Left renal cortex interstitium (tissue), 4 donors: ENCODE measurements at places on chromosomes 13 and 19. TPM values are rescaled to one million over a fixed set of nuclear protein-coding genes. Genes with fewer than 3 reads are reported as not detected.

CD37 gene
- 36.2 TPM for polyA plus RNA-seq

UBE2L5 gene
- 0.66 TPM for polyA plus RNA-seq

CDX2 gene
- not detected for polyA plus RNA-seq

ZNF443 gene
- 9.2 TPM for polyA plus RNA-seq

TMEM38A gene
- polyA plus RNA-seq = 8.9 TPM

SOX1 gene
- polyA plus RNA-seq = not detected

LILRA6 gene
- 0.66 TPM for polyA plus RNA-seq

MBD3L2 gene
- not detected for polyA plus RNA-seq

BRSK1 gene
- 16.0 TPM for polyA plus RNA-seq

TINCR gene
- polyA plus RNA-seq = 0.62 TPM

ZNF429 gene
- polyA plus RNA-seq = 33.7 TPM

ZNF324 gene
- 11.7 TPM for polyA plus RNA-seq

DNA sequence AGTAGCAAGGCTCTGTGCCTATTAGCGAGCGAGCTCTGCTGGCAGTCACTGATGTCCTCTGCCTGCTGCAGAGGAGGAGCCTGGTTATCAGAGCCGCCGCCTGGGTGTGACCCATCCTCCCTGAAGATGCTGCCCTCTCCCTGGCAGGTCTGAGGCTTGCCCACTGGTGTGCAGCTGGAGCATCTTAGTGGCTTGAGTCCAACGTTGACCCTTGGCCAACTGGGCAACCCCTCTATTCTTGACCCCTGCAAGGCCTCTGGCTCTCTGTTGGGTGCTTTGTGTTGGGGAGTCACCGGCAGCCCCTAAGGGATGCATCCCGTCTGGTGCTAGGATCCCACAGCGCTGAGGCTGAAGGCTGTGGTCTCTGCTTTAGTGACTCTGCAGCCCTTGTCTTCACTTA, 277.9 kb upstream of the SOX1 start:
- no peak for DNase-seq

GRCh38 chr13:105220881-105221280, 1314.6 kb downstream of the EFNB2 start:
- DNase-seq = no peak

GRCh38 chr13:48580896-48581295, 48.0 kb upstream of the RCBTB2 start:
- no peak for DNase-seq

- no peak for DNase-seq
Measured at GRCh38 chr13:50712456-50712855, 131.0 kb downstream of the DLEU7 start.

DNA sequence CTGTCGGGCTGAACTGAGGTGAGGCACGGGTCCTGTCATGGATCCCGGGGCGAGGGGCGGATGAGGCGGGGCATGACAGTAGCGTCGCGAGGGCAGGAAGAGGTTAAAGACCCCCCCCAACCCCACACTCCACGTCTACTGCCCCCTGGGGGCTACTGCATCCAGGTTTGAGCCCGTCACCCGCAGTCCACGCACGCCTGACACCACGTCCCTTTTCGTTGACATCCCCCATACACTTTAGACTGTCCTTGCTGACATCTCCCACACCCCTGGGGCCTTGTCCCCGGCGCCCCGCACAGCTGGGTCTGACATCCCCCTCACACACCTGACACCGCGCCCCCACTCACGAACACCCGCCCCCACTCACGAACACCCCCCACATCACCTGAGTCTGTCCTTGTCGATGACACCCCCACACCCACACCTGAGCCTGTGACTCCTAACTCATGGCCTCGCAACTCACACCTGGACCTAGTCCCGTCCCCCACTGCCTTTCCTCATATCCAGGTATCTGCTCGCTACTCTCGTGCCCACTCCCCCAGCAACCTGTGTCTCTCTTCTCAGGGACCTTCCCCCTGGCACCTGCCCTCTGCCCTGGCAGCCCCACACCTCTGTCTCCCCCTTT, 416 bp downstream of the SLC25A42 start:
- DNase-seq = no peak

DNA sequence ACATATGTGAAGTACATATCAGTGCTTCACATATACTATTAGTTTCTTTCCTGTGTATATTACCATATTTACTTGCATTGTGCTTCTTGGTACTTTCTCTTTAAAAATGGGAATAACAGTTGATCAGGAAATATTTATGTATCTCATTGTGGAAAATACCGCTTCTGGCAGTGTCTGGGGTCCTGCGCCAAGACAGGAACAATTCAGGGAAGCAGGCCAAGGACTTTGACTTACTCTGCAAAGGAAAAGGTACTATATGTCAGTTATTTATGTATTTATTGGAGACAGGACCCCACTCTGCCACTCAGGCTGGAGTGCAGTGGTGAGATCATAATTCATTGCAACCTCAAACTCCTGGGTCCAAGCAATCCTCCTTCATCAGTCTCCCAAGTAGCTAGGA, 57.7 kb upstream of the NBEA start:
- no peak for DNase-seq

DNA sequence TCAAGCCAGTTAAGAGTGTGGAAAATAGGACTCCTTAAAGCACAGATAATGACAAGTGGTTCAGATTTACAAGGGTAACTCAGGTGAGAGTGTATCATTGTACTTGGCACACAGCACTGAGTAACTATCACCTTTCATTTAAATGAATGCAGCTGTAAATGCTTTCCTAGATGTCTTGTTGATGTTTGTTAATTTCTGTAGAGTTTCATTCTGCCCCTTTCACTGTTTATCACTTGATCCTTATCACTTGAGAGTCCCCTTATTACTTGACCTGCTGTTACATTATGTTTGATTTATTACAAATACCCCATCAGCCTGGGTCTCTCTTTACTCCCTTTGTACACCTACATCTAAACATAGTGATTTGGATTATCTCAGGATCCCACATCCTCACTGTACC, 38.1 kb upstream of the ZNF527 start:
- DNase-seq = no peak

DNA sequence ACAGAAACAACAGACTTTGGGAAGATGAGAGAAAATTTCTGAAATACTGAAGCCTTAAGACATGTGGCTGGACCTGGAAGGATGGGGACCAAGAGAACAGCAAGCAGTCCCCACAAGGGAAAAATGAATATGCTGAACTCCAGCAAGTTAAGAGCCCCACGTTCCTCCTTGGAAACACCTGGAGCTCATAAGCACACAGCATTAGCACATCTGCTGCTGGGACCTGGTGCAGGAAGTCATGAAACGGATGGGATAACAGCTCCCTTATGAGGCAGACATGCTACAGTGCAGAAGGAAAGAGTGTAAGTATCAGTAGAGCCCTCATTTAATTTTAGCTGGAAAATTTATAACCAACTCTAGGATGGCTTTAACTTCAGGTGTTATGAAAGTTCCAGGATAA, 67.3 kb downstream of the SLC15A1 start:
- no peak for DNase-seq

DNA sequence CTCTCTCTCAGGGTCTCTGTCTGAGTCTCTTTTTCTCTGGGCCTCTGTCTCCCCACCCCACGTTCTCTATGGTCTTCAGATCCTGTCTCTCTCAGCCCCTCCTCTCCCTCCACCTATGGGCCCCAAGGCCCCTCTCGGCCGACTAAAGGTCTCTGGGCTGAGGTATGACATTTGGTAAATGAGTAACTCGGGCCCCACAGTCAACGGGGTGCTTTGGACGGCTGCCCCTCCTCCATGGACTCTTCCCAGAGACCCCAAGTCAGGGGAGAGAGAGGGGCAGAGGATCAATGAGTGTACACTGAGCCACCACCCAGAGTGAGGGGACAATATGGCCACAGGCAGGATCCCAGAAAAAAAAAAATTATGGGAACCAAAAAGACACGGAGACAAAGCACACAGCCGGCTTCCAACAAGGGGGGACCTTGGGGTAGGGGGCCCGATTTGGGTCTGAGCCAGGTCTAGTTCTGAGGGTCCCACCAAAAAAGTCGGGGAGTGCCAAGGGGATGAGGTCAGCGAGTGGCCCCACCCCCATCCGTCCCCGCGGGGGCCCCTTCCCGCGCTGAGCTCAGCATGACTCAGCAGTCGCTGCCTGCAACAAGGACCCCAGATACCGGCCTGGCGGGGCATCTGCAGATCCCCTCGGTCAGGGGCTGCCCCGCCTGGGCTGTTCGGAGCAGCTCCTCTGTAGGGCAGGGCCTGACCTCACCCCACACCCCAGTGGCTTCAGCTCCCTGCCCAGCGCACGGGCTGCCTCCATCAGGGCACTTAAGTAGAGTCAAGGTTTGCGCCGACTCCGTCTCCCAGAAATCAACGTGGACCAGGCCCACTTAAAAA, 1.5 kb upstream of the FTL start:
- no peak for DNase-seq

GRCh38 chr19:13012690-13013608, 17.7 kb downstream of the NFIX start:
- no peak for DNase-seq

DNA sequence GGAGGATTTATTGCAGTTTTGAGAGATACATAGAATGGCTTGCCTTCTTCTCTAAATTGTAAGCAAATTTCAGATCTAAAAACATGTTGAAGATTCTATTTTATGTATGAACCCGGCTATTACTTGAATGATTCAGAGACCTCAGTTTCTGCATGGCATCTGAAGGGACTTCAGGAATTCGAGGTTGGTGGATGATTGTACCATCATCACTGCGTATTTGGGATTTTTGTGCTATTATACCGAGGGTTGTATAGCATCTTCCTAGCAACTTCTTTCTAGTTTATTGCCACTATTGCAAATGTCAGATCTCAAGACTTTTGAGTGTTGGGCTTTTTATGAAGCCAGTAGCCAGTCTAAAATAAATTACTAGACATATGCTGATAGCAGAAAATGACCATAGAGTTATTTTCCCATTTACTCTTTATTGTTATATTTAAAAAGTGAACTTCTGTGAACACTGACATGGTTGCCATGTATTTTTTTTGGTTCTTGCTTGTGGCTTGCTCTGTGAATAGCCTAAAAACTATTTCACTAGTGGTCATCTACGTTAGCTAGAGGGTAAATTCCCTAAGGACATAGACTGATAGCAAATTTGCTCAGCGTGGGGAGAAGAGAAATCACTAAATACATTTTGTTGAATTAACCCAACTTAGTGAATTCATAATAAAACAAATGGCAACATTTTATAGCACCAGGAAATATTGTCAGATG, 70.6 kb upstream of the KLF12 start:
- DNase-seq = no peak

DNA sequence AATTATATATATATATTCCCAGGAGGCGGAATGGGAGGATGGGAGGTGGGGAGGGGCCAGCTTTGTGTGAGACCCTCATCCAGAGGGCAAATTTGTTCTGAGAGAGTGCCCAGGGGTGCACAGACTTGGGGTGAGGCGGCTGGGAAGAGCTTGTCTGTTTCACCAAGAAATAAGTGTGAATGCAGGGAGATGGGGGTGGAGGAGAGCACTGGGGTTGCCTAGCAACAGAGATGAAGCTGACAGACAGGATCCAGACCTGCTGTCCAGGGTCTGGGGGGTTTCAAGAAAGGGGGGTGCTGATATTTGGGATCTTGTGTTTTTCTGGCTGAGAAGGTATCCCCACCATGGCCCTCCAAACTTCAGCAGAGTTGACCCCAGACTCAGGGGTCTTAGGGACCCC, 18.6 kb upstream of the TNFAIP8L1 start:
- no peak for DNase-seq

GRCh38 chr19:51766461-51766860, 5.5 kb downstream of the FPR2 start:
- no peak for DNase-seq

DNA sequence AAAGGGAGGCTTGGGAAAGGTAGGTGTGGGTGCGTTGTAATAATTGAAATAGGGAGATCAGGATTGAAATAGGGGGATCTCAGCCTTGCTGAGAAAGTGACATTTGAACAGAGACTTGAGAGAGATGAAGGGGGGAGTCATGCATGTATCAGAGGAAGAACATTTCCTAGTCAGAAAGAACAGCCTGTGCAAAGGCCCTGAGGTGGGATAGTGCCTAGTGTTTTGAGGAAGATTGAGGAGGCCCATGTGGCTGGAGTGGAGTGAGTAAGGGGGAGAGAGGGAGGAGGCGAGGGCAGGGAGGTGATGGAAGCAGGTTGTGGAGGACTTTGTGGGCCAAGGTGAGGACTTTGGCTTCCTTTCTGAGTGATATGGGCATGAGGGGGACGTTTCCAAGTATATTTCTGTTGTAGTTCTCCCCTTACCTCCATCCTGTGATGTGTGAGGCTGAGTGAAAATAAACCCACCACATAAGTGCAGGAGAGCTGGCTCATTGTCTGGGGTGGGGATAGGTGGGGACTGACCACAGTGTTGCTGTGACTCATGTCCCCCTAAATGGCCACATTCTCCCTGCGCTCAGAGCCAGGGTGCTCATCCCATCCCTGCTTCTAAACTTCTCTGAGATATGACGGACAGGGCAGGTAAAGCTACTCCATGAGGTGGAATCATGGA, 17.8 kb downstream of the ACTL9 start:
- no peak for DNase-seq

DNA sequence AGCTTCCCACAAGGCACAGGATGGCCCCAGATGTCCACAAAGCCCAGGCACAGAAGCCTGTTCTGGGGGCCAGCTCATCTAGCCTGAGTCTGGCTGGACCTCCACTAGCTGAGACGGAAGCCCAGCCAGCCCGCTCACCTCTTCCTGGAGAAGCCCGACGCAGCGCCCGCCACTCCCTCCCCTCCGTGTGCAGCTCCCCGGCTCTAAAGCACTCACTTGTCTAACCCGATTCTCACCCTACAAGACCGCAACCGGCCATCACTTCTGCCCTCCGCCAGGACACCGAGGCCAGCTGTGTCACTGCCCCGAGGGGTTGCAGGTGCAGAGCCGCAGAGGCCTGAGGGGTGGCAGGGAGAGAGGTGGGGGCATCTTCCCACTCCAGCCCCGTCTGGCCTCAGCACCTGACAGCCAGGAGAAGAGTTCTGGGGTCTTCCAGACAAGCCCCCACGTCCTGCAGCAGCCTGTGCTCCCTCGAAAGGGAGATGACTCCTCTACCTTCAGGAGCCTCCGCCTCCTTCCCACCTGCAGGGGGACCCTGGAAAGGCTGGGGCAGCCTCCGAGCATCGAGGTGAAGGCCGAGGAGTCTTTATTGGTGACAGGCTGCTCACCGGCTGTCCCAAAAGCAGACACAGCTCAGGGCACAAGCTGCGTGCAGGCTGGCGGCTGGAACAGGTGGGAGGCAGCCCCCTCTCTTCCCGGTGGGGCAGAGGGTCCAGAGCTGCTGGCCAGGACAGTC, 5.9 kb upstream of the DIRAS1 start:
- DNase-seq = no peak

- DNase-seq = no peak
Measured at GRCh38 chr19:8017808-8018207, 12.4 kb upstream of the ELAVL1 start.
